ENCODE measurements at places on chromosomes 12 and 14.

DNA sequence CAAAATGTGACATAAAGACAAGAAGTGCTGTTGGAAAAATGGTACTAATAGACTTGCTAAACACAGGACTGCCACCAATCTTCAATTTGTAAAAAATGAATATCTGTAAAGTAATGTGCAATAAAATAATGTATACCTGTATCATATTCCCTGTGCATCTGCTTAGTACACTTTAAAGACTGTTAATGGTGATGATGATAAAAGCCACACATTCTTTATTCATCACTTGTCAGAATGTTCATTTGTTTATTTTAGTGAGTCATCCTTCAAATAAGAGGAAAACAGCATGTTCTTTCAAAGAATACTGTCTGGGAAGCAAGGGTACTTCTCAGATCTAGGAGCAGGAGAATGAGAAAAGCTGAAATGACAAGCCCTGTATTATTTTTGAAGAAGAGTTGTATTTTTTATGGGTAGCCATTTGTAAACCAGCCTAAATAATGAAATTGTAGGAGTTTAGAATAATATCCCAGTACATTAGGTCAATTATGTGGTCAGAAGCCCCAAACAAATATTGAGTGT, 78.3 kb upstream of the PSMA6 start:
- no peak for DNase-seq

- no peak for DNase-seq
Observed at GRCh38 chr14:74573421-74574089, 38.5 kb downstream of the LTBP2 start.

DNA sequence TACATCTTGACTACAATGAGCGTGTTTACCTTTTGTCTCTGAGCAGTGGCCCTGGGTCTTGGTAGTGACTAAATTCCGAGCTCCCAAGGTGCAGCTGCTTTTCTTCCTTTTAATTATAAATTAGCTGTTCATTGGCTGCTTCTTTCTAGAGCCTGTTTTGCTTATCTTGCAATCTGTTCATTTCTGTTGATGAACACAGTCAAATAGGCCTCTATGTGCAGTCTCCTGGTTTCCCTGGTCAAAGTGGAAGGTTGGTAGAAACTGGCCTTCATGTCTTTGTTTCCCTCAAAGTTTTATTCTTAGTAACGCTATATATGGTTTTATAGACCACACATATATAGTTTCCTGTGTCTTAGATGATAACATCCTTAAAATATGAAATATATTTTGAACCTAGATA, 94.1 kb downstream of the DUSP16 start:
- no peak for DNase-seq

- DNase-seq: no peak
Observed at GRCh38 chr14:76516884-76517283, 140.9 kb downstream of the ESRRB start.

DNA sequence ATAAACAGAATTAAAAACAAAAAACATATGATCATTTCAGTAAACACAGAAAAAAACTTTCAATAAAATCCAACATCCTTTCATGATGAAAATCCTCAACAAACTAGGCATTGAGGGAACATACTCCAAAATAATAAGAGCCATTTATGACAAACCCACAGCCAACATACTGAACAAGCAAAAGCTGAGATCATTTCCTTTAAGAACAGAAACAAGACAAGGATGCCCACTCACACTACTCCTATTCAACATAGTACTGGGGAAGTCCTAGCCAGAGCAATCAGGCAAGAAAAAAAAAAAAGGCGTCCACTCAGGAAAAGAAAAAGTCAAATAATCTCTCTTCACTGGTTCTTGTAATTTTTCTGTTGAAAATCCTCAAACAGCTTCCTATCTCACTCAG, 30.1 kb downstream of the MRPL42 start:
- no peak for DNase-seq

DNA sequence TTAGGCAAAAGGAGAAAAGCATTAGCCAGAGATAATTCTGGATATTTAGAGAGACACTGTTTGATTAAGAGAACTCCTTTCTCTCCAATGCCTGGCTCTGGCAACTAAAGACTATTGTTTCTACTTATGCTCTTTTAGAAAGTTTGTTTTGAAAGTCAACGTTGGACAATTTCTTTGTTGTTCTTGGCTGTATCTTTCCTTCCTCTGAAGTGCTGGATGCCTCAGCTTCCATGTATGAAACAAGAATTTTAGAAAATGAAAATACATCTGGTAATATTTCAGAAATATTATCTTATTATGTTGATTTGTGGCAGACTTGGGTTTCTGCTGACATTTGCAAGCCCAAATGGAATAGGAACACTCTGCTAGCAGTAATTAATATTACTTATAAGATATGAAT, 382.6 kb downstream of the SNAPC1 start:
- DNase-seq: no peak

- DNase-seq: no peak
Observed at GRCh38 chr12:12214635-12215131, 52.2 kb downstream of the LRP6 start.

DNA sequence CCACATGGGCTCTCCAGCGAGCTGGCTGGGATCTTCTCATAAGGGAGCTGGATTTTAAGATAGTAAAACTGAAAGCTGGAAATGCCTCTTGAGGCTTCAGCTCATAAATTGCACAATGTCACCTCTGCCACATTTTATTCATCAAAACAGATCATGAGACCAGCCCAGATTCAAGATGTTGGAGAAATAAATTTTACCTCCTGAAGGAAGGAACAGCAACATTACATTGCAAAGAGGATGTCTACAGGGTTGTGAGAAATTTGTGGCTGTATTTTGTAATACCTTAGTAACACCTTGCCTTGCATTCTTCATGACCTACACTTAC, 43.1 kb upstream of the KRR1 start:
- DNase-seq: no peak

DNA sequence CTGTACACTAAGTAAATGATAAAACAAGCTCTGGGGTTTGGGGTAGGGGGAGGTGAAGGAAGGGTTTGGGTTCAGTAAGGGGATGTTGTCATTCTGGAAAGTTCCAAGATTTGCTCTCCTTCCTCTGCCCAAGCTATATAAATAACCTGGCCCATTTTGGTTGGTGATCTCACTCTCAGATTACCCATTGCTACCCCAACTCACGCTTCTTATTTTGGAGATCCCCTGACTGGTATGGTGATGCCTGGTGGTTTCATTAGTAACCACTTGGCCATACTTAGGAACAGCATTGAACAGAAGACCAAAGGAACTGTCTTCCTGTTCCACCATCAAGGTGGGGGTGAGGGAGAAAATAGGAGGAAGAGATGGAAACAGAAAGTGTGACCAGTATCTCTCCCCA, 259.6 kb upstream of the TBX3 start:
- DNase-seq: no peak

GRCh38 chr14:82124511-82124910, 590.9 kb upstream of the SEL1L start:
- DNase-seq: no peak

DNA sequence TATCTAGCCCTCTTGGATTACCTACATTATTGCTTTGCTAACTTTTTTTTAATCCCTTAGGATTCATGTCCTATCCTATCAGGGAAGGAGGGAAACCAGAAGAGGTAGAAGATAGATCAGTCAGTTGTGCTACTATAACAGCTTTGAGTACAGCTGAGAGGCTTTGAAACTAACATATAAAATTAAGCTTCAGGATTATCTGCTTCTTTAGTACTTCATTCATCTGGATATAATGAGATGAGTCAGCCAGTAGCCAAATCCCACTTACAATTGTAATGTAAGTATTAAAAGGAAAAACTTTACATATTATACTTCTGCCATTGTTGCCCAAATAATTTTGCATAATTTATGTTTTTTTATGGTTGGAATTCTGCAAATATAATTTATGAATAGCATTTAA, 33.4 kb upstream of the ANO6 start:
- no peak for DNase-seq

- DNase-seq: no peak
Observed at GRCh38 chr14:70643967-70644366, 2.3 kb downstream of the TTC9 start.

- DNase-seq: no peak
Observed at GRCh38 chr14:59582845-59583509, 6.4 kb upstream of the CCDC175 start.

DNA sequence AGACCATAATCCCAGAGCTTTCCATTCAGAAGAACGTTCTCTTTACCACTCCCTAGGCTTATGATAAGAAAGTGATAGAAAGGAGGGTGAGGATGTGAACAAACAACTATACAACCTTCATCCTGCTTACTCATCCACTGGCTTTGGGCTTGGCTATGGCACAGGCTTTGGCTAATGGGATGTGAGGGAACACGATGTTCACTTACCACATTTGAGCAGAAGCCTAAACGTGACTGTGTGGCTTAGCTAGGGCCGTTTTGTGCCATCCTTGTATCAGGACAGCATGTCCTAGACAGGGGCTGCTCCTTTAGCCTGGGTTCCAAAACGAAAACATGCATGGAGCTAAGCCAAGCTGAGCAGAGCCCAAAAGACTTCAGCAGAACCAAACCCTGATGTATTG, 118.6 kb upstream of the CCDC175 start:
- DNase-seq: no peak

DNA sequence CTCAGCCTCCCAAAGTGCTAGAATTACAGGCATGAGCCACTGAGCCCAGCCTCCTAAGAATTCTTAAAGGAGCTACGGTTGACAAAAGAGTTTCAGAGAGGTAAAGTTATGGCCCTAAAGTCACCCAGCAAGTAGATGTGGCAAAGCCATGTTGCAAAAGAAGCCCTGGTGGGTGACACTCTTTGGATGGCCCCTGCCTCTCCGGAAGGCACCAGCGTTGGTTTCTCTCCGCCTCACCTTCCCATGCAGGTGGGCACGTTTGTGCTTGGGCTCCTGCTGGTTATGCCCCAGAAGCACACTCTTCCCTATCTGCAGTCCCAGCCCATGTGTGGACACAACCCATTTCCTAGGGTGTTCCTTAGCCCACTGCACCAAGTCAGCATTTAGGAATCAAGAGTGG, 9.5 kb upstream of the SERPINA3 start:
- no peak for DNase-seq

DNA sequence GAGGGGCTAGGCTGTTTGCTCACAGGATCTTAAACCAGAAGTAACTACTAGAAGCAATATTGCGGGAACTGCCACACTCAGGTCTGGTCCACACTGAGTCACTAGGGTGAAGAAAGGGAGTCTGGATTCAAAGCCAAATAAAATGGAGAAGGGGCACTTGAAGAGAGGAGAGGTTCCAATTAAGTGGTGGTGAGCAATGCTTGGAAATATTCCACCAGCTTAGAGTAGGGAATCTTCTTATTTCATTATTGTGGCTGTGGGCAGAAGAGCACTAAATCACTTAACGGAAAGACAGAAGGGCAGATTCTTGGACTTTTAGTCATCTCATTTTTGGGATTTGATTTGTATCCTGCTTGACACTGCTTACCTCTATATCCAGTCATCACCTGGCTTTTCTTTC, 48.6 kb upstream of the PPP1R12A start:
- DNase-seq: no peak

DNA sequence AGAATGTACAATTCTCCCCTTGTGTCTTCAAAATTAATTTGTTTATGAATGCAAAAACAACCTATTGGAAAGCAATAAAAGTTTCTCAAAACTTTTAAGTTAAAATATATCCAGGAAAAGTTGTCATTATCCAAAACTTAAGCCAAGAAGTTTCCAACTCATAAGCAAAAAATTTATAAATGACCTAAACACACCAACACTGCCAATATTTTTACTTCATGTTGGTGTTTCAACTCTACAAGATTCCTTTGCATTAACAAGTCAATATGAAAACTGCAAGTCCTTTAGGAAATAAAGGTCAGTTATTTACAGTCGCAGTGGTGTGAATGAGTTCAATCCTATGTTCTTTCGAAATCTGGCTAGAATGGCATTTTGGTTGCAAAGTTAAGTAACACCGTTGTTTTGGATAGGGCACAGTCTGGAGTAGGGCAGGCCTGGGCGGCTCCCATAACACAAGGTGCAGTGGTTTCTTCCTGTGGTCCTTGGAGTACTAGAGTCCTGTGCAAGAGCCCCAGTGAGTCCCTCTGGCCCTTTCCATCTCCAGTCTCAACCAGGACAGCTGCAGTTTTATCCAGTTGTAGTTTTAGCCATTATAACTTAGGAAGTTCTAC, 151.4 kb downstream of the MED13L start:
- DNase-seq: no peak

DNA sequence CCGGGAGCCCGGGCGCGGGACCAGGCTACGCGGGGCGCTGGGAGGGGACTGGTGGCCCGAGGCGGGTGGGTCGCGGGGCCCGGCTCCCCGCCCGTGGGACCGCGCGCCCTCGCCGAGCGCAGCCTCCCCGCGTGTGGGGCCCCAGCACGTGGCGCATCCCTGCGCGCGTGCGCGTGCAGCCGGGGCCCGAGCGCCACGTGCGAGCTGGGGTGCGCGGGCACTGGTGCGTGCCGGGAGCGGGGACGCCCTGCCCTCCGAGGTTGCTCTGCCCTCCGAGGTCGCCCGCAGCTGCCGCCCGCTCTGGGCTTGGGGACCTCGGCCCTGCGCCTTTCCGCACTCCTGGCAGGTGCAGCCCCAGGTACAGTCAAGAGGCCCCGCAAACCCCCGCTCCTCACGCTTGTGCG, 365 bp upstream of the CCDC88C start:
- no peak for DNase-seq

- no peak for DNase-seq
Observed at GRCh38 chr12:119012179-119012578, 30.8 kb downstream of the SRRM4 start.

DNA sequence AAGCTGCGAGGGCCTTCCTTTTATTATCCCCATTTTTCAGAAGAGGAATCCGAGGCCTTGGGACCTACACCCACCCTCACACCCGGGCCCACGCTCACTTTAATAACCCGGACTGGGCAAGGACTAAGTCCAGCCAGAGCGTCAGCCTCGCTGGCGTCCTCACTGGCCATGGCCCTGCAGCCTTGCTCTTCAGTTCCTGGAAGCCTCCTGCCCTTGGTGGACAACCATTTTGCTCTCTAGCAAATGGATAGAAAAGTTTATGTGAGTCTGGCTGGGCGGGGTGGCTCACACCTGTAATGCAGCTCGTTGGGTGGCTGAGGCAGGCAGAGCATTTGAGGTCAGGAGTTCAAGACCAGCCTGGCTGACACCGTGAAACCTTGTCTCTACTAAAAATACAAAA, 9.8 kb downstream of the RTL1 start:
- no peak for DNase-seq

DNA sequence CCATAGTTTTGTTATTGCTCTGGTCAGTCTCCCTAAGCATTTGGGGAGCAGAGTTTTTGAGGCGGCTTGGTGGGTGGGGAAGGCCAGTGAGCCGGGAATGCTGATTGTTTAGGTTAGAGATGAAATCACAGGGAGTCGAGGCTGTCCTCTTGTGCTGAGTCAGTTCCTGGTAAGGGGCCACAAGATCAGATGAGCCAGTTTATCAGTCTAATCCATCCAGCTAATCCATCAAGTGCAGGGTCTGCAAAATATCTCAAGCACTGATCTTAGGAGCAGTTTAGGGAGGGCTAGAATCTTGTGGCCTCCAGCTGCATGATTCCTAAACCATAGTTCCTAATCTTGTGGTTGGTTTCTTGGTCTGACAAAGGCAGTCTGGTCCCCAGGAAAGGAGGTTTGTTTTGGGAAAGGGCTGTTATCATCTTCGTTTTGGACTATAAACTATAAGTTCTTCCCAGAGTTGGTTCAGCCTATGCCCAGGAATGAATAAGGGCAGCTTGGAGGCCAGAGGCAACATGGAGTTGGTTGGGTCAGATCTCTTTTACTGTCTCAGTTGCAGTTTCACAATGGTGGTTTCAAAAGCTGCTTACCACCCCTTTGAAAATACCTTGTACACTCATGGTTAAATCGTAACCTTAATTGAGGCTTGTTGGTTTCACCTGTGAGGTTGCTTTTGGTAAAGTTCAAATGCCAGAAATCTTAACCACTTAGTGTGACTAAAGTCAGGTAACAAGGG, 33.6 kb upstream of the HIGD1C start:
- DNase-seq: no peak
